COR-L47 (cell line): ENCODE measurements at places on chromosomes 11 and 22.

DNA sequence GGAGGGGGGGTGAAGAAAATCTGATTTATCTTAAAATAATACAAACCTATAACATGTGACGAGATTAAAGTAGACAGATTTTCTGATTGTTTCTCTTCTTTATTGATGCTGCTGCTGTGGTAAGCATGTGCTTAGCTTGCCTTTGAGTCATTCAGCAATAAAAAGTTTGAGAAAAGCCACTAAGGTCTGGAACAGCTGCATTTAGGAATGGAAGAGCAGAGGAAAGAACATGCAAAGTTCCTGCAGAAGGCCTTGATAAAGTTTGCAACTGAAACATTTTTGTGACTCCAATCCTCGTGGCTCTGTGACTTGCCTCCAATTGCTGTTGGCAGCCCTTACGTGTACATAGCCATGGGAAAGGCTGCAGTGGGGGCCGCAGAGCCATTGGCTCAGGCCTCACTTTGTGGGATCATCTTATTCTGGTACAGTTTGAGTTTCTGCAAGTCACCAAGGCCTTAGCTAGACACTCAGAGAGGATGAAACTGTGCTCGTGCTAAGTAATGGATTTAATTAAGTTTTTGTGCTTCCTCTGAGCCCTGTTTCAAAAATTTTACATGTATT is 370.2 kb downstream of the AASDHPPT start:
- no peak for DNase-seq

DNA sequence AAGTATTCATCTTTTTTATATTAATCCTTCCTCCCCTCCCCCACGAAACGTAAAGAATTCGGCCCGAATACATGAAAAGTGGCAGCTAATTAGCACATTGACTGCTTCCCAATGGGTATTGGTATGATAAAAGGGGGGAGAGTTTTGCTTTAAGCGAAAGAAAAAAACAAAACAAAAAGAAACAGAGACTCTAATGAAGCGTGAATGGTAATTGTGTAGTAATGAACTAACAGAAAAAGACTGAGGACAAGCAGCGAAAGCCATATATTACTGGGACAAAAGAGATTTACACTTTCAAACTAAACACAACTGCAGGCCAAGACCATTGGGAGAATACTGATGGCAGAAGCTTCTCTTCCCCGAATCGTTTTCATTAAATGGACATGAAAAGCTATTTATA is 2.5 kb downstream of the DBX1 start:
- DNase-seq = no peak

DNA sequence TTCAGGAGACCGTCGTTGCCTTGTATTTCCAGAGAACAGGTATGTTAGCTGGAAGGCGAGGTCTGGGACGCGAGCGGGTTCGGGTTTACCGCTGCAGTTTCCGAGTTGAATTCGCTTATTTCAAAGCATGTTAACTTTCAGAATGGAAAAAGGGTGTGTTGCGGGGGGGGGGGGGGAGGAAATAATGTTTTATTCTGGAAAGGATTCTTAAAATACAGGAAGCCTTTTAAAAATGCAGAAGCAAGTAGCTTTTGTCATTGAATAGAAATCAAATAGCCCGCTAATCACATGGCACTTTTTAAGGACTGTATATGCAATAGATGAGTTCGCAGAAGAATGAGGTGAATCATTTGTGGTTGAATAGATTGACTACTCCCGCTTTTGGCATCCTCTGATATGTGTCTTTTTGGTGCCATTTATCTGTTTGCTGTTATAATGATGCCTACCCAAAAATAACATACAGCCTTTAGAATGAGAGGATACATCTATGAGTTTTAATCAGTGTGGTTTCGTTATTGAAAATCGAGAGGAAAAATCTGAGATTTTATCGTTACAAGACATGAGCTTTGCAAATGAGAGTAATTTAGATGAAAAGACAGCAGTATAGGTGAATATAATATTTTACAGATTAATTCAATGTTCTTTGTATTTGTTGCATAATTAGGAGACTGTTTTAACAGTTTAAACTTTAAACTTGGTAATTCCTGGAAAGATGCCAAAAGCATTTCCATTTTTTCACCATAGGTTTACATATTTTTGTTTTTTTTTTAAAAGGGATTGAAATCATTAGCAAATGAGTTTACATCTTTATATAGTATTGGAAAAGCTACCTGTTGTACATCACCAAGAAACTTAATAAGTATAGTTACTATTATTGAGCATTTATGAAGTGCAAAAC is 1.7 kb downstream of the PDE3B start:
- DNase-seq = no peak

- DNase-seq = peak; percentile 24
Measured at GRCh38 chr11:59755701-59756557, 753 bp downstream of the STX3 start.

DNA sequence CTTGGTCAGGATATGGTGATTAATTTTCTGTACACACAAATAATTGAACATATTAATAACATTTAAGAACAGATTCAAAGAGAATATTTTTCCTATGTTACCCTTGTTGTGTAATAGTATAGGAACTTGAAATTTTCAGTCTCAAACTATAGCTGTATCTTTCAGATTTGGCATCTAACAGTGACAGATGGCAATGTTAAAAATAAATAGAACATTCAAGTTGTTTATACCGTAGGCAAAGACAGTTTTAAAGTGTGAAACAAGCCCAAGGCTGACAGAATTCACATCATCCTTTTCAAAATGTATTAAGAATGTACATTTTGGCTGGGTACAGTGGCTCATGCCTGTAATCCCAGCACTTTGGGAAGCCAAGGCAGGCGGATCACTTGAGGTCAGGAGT is 92.6 kb upstream of the TP53AIP1 start:
- DNase-seq = no peak

GRCh38 chr22:17115945-17116565 is 5.1 kb downstream of the TMEM121B start:
- DNase-seq = no peak

GRCh38 chr22:40182231-40182835 is 4.6 kb downstream of the TNRC6B start:
- no peak for DNase-seq

DNA sequence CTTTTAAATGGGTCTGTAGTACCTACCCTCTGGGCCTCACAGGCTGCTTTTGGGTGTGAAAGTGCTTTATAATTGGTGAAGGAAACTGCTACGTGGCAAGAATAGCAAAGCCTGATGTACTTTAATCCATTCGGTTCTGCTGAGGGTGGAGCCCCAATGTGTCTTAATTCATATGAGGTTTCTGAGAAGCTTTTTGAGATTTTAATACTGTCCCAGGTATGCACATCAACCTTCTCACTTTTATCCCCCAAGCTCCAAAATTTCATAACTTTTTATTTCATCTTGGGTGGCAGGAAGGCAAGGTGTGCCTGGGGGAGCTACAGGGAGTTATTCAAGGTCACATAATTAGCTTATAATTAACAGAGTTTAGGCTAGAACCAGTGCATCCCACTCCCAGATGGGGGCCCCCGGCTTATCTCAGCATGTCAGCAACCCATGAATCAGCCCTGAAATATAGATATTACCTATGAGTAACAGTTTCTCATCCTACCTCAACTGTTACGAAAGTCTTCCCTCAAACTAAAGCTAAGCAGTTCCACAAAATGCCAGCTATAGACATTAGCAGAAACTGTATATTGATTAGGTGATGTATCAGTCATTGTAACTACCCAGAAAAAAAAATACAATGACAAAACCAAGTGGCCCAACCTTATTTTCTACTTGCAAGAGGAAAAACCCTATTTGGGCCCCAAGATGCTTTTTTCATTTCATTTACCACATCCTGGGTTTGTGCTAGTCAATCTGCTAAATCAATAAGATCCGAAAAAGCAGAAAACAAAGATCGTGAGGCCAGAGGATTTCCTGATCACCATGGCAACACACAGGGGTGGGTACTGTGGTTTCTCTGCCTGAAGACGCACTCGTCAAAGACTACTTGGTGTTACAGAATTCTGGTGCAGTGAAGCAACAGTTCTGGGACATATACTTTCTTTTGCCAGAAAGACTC is 26.7 kb downstream of the CD44 start:
- DNase-seq = no peak

DNA sequence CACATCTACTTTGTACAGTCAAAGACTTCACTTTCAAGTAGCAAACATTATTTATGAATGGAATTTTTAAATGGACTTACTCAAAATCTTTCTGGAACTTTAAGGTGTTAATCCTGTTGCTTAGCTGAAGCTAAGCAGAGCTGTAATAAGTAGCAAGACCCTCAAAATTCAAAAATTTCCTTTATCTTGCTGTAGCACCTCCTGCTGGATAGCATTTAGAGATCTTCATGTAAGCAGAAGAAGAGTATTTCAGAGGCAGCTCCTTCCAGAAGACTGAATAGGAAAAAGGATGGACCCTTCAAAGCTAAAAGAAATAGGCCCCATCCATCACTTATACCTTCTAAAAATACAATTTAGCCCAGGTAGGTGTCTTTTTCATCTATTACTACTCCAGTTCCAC is 3.4 kb downstream of the PHF21A start:
- DNase-seq = no peak

DNA sequence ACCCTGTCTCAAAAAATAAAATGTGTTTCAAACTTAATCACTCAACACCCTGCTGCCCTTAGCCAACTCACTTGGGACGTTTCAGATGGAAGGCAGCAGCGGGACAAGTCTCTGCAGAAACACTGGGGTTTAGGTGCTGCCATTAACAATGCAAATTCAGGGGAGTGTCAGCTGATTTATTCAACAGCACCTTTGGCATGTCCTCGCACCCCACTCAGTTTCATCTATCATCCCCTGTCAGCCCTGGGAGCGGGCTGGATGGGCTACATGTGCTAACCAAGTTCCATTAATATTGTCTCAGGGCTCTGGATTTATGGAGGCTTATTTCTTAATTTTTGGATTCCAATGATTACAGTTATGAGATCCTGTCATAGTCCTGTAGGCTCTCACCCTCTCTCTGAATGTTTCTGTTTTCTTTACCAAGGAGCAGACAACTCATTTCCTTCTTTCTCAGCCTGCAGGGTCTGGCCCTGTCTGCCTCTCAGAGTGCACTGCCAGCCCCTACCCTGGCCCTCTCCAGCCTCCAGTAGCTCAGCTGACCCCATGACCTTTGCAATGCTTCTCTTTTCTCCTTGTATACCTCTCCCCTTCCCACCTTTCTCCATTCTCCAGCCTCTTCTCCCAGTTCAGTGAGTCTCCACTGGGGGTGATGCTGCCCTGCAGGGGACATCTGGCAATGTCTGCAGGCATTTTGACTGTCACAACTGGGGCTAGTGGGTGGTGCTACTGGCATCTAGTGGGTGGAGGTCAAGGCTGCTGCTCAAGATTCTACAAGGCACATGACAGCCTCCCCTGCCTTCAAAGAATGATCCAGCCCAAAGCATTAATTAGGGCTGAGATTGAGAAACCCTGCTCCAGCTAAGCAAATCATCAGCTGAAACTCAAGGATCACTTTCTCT is 79.0 kb downstream of the APIP start:
- DNase-seq = no peak

DNA sequence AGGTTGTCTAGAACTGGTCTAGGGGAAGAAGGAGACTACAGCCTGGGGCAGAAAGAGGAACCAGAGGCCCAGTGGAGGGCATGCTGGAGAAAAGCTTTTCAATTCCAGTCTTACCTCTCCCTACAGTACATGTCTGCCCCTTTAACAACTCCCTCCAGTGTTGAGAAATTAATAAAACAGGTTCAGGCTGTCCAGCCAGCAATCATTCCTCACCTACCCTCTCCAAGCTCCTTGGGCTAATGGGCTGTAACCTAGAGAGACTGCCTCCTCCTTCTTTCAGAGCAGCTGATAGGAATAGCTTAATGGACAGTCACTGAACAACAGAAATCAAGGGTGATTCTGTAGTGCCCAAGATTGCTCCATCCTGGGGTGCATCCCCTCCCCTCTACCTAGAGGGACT is 8.8 kb downstream of the SLC35F2 start:
- DNase-seq = no peak

GRCh38 chr11:36399236-36399635 is 103.1 kb downstream of the PRR5L start:
- no peak for DNase-seq

DNA sequence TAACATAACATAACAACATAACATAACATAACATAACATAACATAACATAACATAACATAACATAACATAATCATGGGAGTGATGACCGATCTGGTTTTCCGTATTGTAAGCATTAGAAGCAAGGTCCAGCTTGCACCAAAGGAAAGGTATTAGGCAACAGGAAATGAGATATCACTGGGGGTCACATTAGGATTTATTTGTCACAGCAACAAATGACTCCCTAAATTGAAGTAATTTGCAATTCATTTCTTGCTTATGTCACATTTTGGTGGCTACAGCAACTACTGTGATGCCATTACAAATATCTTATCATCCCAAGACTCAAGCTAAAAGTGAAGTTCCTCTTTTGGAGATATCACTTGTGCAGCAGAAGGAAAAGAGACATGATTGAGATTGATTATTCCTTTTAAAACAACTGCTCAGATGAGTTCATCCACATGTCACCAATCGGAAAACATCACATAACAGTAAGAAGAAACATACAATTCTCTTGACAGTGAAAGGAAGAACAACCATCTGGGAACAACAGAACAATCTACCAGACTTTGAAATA is 1331.1 kb upstream of the RAG2 start:
- no peak for DNase-seq

- no peak for DNase-seq
Measured at GRCh38 chr11:45931739-45932138, 9.3 kb downstream of the LARGE2 start.

DNA sequence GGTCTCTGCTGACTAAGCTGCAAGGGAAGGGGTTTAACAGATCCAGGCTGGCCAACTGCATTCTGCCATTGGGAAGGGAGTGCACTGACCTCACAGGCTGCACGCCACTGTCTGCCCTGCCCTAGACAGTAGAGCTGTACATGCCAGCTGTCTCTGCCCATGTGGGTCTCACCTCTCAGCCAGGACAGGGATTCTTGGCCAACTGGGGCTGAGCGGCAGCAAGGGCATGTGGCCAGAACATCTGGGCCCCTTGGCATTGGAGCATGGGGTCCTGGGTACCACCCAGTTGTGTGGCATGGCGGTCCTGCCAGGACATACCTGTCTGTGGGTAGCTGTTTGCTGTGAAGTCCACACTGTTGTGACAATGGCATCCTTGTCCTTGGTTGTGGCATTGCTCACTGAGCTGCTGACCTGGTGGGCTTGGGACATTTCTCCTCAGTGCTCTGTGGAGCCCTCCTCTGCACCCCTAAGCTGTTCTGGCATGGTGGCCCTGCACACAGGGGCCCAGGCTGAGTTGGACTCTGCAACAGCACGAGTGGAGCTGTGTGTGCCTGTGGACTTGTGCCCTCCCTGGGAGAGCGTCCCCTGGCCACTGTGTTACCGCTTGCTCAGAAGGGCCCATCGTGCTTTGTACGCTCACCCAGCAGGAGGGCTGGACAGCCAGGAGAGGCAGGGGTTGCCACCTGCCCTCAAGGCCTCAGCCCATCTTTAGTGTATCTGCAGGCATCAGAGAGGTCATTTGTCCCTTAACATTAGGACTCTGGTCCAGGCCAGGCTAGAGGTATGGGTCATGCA is 46.7 kb downstream of the MED15 start:
- no peak for DNase-seq

GRCh38 chr11:15941206-15941770 is 415.1 kb downstream of the SOX6 start:
- no peak for DNase-seq
